ENCODE measurements at places on chromosomes 4 and X.

GRCh38 chrX:120664081-120664480 is 34.2 kb upstream of the C1GALT1C1 start:
- no peak for DNase-seq

DNA sequence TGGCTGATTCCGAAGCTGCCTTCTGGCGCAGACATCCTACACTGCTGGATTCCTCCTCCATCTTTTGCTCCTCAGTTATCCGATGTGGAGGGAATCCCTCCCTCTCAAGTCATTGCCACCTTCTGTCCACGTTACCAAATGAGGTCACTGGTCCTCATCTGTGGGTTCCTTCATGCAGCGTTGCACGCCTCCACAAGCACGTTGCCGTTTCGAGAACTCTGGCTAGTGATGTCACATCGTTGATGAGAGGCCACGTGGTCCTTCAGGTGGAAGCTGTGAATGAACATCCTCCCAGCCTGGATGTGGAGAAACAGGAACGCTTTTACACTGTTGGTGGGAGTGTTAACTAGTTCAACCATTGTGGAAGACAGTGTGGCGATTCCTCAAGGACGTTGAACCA is 323.2 kb downstream of the DHRSX start:
- no peak for DNase-seq

GRCh38 chr4:29680644-29681043 is 1039.5 kb upstream of the PCDH7 start:
- no peak for DNase-seq

GRCh38 chr4:105946771-105947170 is 51.5 kb downstream of the NPNT start:
- DNase-seq = no peak

DNA sequence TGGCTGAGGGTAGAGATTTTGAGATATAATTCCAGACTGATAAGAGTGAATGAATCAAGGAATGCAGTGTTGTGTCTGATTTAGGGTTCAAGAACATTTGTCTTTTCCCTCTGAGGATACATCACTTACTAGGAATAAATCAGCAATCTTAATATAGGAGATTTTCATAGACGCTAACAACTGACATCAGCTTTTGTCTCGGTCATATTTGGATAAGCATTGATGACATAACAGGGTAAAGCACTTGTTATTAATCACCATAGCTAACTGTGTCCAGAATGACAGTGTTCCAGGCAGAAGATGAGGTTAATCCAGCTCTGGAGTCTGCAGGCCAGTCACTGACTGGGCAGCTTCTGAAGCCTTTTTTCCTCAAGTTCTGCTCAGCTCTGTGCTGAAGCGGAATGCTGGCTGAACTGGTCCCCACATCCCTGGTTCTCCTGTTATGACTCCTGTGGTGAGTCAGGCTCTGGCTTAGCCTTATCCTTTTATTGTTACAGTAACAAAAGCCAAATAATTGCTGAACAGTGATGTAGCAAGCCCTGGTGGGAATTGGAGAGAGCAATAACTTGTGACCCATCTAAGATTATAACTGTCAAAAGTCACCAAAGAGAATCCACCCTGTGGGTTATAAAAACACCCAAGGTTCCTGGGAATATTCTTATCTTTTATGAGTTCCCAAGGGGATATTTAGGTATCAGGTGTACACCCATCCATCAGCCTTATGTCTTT is 41.8 kb downstream of the FNIP2 start:
- no peak for DNase-seq

GRCh38 chrX:118669435-118669834 is 58.0 kb upstream of the IL13RA1 start:
- DNase-seq = no peak

- DNase-seq = no peak
Measured at GRCh38 chrX:39985071-39985470, 112.7 kb downstream of the BCOR start.

GRCh38 chrX:18026166-18026565 is 165.1 kb upstream of the RAI2 start:
- DNase-seq = no peak

Measured in stimulated activated CD4-positive, alpha-beta T cell treated with anti-CD3 and anti-CD28 coated beads, Interleukin-12 subunit alpha, Interleukin-12 subunit beta, amount 100 ng/mL, for 4 hours (primary cell).